Psoas muscle (tissue), 8 donors: ENCODE measurements at places on chromosomes 7 and 10.

DNA sequence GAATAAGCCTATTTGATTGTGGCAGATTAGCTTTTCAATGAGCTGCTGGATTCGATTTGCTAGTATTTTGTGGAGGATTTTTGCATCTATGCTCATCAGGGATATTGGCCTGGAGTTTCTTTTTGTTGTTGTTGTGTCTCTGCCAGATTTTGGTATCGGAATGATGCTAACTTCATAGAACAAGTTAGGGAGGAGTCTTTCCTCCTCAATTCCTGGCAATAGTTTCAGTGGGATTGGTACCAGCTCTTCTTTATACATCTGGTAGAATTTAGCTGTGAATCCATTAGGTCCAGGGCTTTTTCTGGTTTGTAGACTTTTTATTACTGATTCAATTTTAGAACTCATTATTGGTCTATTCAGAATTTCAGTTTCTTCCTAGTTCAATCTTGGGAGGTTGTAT, 43.4 kb upstream of the KLF14 start:
- no peak for DNase-seq
- no peaks in the 10 kb centered on the region for H3K36me3 ChIP-seq
- no peaks in the 10 kb centered on the region for H3K4me1 ChIP-seq
- no peaks in the 10 kb centered on the region for H3K27me3 ChIP-seq

GRCh38 chr10:44845361-44846175, 65.6 kb upstream of the TMEM72 start:
- no peaks in the 10 kb centered on the region for H3K36me3 ChIP-seq
- H3K4me1 ChIP-seq, result no peaks in the 10 kb centered on the region
- no peaks in the 10 kb centered on the region for H3K27me3 ChIP-seq
- H3K27ac ChIP-seq, result no peak overlapping the region

DNA sequence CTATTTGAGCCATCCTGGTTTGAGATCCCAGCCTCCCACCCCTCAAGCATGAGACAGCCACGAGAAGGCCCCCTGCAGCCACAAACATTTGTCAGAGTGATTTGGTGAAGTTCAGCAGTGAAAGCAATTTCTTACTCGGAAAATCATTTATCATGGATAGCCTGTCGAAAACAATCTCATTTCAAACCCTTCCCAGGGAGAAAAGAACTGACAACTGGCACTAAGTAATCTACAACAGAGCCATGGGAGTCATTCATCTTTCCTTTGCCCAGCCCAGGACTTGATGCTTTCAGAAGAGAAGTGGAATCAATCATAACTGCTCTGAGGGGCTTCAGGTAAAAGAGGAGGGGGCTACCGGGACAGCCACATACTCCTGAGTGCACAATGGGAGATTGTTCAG, 411.2 kb downstream of the KCNMA1 start:
- H3K4me3 ChIP-seq, result no peak overlapping the region
- H3K4me1 ChIP-seq, result peaks cover 16% of the 10 kb centered on the region
- no peak for DNase-seq

GRCh38 chr7:156544919-156545715, 95.5 kb upstream of the RNF32 start:
- no peak overlapping the region for H3K4me3 ChIP-seq
- no peak for DNase-seq
- H3K27ac ChIP-seq, result no peak overlapping the region
- H3K36me3 ChIP-seq, result no peaks in the 10 kb centered on the region
- H3K27me3 ChIP-seq, result peaks cover 2% of the 10 kb centered on the region

GRCh38 chr10:67506083-67506756, 189.8 kb downstream of the CTNNA3 start:
- no peaks in the 10 kb centered on the region for H3K36me3 ChIP-seq
- no peaks in the 10 kb centered on the region for H3K27me3 ChIP-seq
- DNase-seq, result no peak

- no peaks in the 10 kb centered on the region for H3K27me3 ChIP-seq
- DNase-seq, result no peak
- no peaks in the 10 kb centered on the region for H3K4me1 ChIP-seq
- H3K4me3 ChIP-seq, result no peak overlapping the region
- H3K27ac ChIP-seq, result no peak overlapping the region
Measured at GRCh38 chr10:3398825-3399646, 226.5 kb upstream of the PITRM1 start.

DNA sequence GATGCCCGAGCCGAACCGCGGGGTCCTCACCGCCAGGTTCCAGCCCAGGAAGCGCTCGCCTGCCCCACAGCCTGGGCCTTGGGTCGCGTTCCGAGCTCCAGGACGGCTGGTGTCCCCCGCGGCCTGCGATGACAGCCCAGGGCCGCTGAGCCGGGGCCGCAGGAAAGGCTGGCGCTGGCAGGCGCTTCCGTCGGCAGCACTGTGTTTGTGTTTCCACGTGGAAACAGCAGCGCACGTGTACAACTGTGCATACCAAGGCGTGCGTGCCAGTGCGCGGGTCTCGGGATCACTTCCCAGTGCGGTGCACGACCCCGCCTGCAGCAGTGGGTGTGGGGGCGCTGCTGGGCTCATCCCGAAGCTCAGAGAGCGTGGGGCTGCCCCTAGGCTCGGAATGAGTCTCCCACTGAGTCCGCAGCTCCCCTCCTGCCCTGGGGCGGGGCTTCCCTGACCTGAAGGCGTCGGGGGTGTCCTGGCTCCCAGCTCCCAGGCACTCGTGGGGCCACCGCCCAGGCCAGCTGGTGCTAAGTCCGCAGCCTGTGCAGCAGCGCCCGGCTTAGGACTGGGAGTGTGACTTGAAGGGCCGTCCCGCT, 17.2 kb downstream of the AP5Z1 start:
- DNase-seq, result no peak
- peaks cover 6% of the 10 kb centered on the region for H3K4me1 ChIP-seq
- H3K4me3 ChIP-seq, result peak overlapping the region; percentile 61
- peak overlapping the region; percentile 4 for H3K27ac ChIP-seq
- H3K36me3 ChIP-seq, result peaks cover 2% of the 10 kb centered on the region

DNA sequence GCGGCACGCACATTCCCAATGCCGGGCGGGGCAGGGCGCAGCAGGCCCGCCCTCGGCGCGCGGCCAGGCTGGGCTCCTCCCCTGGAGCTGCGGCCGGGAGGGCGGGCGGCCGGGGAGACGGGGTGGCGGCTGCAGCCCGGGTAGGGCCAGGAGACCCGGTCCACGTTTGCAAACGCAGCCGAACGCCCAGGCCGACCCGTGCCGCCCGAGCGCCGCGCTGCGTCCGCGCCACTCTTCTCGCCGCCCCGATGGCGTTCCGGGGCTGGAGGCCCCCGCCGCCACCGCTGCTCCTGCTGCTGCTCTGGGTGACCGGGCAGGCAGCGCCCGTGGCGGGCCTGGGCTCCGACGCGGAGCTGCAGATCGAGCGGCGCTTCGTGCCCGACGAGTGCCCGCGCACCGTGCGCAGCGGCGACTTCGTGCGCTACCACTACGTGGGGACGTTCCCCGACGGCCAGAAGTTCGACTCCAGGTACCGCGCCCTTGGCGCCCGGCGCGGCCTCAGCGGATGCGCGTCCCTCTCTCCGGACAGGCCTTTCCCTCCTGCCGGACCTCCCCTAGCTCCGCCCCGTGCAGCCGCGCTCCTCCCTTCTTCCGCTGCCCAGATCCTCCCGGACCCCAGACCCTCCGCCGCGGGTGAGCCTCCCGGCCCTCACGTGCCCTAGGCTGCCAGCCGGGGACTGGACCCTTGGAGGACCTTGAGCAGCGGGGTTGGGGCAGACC, at the start of gene FKBP9:
TSS of gene FKBP9 (plus strand) at position 115 of the 720 bp plus-strand sequence. CDS start at position 249, 134 bp downstream.
- no peaks in the 10 kb centered on the region for H3K27me3 ChIP-seq
- peak; percentile 91 for DNase-seq

DNA sequence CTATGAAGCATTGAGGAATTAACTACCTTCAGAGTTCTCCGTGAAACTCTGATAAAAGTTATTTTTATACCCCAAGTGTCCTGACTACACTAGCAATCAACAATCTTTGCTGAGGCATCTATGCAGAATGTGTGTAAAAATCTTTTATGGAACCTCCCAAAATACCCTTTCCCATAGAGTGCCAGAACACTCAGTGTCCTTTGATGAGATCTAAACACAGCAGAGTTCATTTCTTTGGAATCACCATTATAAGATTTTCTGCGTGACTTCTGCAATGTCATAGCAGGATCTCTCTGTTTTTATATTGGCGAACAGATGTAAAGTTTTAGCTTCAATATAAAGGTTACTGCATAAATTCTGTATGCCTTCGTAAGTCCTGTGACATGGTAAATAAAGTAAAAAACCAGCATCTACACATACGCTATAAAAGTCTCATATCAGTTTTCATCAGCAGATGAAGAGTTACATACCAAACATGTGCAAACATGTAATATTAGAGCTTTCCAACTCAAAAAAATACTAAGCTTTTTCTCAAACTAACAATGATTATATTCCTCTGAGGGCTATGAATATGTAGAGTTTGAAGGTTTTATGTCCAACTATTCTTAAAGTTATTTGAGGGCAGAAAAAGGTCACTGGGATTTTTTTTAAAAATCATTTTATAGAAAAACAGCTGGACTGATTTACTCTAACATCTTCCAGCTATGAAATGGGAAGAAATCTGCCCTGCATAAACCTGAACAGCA, 67.2 kb downstream of the SKIDA1 start:
- H3K36me3 ChIP-seq, result no peaks in the 10 kb centered on the region
- no peaks in the 10 kb centered on the region for H3K4me1 ChIP-seq
- no peak for DNase-seq
- H3K27ac ChIP-seq, result no peak overlapping the region

- no peak overlapping the region for H3K27ac ChIP-seq
- no peaks in the 10 kb centered on the region for H3K27me3 ChIP-seq
- no peaks in the 10 kb centered on the region for H3K36me3 ChIP-seq
- H3K4me1 ChIP-seq, result no peaks in the 10 kb centered on the region
Measured at GRCh38 chr7:64099656-64100531, 54.7 kb downstream of the ZNF727 start.

GRCh38 chr10:42876476-42876875, 93.9 kb downstream of the BMS1 start:
- no peak overlapping the region for H3K27ac ChIP-seq
- no peaks in the 10 kb centered on the region for H3K36me3 ChIP-seq
- no peak overlapping the region for H3K4me3 ChIP-seq
- peaks cover 4% of the 10 kb centered on the region for H3K27me3 ChIP-seq
- DNase-seq, result no peak

- no peaks in the 10 kb centered on the region for H3K36me3 ChIP-seq
- no peaks in the 10 kb centered on the region for H3K27me3 ChIP-seq
- H3K4me1 ChIP-seq, result no peaks in the 10 kb centered on the region
- no peak overlapping the region for H3K27ac ChIP-seq
- no peak for DNase-seq
- no peak overlapping the region for H3K4me3 ChIP-seq
Measured at GRCh38 chr7:34612661-34613060, 45.4 kb upstream of the NPSR1 start.
